ENCODE measurements at places on chromosomes 2 and 18. TPM values are rescaled to one million over a fixed set of nuclear protein-coding genes. Genes with fewer than 3 reads are reported as not detected.

The VWC2L gene
- total RNA-seq = under 0.01 TPM

The USP14 gene
- total RNA-seq = 16.2 TPM

The TEX44 gene
- total RNA-seq = not detected

The SERPINB13 gene
- not detected for total RNA-seq

The TUBA4B gene
- total RNA-seq = under 0.01 TPM

The KIAA2012 gene
- not detected for total RNA-seq

The SP5 gene
- total RNA-seq = not detected

The IGFBP5 gene
- total RNA-seq = 213 TPM

The ACTR2 gene
- 90.6 TPM for total RNA-seq

The ALLC gene
- not detected for total RNA-seq

The ZRANB3 gene
- 6.9 TPM for total RNA-seq

The REG3A gene
- not detected for total RNA-seq

The HRH4 gene
- under 0.01 TPM for total RNA-seq

The MAP3K19 gene
- total RNA-seq = not detected

The COL4A4 gene
- total RNA-seq = 0.16 TPM

The ZNF2 gene
- 10.2 TPM for total RNA-seq

The TDRD15 gene
- total RNA-seq = not detected

The GAD1 gene
- 0.09 TPM for total RNA-seq

The CYRIA gene
- total RNA-seq = 1.7 TPM

The SOCS6 gene
- total RNA-seq = 29.9 TPM

The ZNF512 gene
- 16.1 TPM for total RNA-seq

The C2orf68 gene
- total RNA-seq = 11.2 TPM

The TTR gene
- total RNA-seq = not detected

The GALNT14 gene
- 0.17 TPM for total RNA-seq

The ANO7 gene
- 0.63 TPM for total RNA-seq

The CLHC1 gene
- 12.8 TPM for total RNA-seq

The GPAT2 gene
- total RNA-seq = 1.0 TPM

The ABCG8 gene
- total RNA-seq = not detected

The CCDC121 gene
- 3.0 TPM for total RNA-seq

The UGT1A3 gene
- total RNA-seq = not detected

The POTEJ gene
- not detected for total RNA-seq

The GPR35 gene
- 0.52 TPM for total RNA-seq

The NLRC4 gene
- not detected for total RNA-seq

The LONRF2 gene
- total RNA-seq = under 0.01 TPM

The CAPN14 gene
- 0.16 TPM for total RNA-seq

The CYTIP gene
- 0.16 TPM for total RNA-seq

The KRCC1 gene
- total RNA-seq = 8.6 TPM

The TIMM21 gene
- 23.2 TPM for total RNA-seq

The MC2R gene
- total RNA-seq = not detected
